ENCODE measurements at places on chromosomes 2 and 18. TPM values are rescaled to one million over a fixed set of nuclear protein-coding genes. Genes with fewer than 3 reads are reported as not detected.

DNA sequence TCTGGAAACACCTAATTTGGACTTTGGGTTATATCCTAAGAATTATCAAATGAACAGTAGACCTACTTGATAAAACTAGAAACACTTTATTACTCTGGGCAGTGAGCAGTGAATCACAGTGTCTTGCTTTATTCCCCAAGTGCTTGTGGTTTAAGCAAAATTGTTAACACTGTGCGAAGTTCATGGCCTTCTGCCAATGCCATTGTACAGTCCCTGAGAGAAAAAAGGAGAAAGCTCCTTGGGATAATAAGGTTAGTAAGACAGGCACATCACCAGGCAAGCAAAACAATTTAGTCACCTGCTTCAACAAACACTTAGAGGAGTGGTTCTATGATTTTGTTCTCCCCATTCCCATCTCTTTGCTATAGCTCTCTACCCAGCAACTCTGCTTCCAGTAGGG is 39.8 kb downstream of the ADCYAP1 start:
- no peak for DNase-seq

GRCh38 chr2:43142921-43143438 is 83.4 kb downstream of the ZFP36L2 start:
- DNase-seq = no peak

DNA sequence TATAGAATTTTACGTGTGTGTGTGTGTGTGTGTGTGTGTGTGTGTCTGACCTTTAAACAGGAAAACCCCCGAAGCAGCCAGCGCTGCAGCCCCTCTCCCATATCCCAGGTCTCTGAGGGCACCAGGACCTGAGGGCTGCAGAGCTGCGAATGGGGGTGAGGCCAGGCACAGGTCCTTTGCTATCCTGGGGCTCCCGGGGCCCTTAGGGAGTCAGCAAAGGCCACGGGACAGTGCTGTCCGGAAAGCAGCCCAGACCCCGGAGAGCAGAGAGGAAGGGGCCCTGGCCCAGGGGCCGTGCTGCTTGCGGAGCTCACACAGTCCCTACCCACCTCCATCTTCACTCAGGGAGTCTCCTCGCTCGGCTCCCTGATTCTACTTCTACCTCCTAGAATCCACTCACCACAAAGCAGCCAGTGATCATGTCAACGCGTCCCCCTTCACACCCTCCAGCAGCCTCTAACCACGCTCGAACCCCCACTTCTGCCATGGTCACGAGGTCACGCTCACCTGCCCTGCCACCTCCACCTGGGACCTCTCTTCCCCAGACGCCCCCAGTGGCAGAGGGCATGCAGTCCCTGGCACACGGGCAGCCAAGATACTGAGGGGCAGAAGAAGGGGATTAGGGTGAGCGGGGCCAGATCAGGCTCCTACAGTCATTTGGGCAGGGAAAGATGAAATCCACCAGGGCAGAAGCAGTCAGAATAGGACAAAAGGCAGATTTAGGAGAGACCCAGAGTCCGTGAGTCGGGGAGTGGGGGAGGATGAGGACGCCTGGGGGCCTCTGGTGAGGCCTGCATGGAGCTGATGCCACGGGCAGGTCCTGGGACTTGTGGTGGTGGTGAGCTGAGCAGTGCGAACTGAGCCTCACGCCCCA is 86.7 kb downstream of the USP40 start:
- DNase-seq = no peak

- DNase-seq = no peak
These were observed 4.6 kb upstream of the SEH1L start for GRCh38 chr18:12943215-12943614.

DNA sequence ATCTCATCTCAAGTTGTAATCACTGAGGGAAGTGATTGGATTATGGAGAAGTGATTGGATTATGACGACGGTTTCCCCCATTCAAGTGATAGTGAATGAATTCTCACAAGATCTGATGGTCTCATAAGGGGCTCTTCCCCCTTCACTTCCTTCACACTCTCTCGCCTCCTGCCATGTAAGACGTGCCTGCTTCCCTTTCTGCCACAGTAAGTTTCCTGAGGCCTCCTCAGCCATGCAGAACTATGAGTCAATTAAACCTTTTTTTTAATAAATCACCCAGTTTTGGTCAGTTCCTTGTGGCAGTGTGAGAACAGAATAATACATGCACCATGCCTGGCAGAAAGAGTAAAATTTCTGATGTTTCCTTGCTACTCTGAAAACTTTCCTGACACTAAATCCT is 36.6 kb downstream of the CEP68 start:
- DNase-seq = no peak

- no peak for DNase-seq
These were observed 65.2 kb upstream of the RAPH1 start for GRCh38 chr2:203600286-203600685.

GRCh38 chr2:40431600-40431955 is 20.3 kb downstream of the SLC8A1 start:
- DNase-seq = no peak

GRCh38 chr2:39512434-39512935 is 75.4 kb upstream of the MAP4K3 start:
- no peak for DNase-seq

GRCh38 chr2:25787020-25787419 is 91.3 kb downstream of the ASXL2 start:
- DNase-seq = no peak

DNA sequence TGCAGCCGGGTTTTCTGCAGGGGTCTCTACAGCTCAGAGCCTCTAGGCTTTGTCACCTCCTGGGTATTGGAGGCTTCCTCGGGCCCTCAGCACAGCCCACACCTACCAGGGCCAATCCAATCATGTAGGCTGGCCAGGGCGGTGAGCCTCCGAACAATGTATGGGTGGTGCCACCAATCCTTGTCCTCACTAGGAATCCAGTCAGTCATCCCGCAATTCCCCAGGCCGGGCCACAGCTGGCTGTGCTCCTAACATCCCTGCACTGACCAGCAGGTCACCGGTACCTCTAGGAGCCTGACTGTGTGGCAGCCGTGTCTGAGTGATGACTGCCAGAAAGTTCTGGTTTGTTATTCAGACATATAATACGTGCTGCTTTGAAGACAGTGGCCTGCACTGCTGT is 129.4 kb downstream of the SH3RF3 start:
- DNase-seq = no peak

GRCh38 chr2:105872830-105873229 is 128.1 kb downstream of the NCK2 start:
- no peak for DNase-seq

DNA sequence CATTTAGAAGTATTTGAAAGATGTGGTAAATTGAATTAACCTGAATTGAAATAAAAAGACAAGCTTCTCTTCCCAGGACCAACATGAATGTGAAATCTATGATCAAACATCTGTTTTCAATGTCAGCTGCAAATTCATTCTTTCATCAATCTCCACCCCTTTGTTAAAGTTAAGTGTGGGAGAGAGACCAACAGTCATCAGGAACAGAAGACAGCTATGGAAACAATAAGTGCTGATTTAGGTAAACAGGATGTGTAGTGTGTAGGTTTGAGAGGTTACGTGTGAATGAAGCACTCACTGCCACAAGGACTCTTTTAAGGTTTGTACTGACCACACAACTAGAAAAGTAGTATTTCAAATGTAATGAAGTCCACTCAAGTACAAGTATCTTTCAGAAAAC is 1659.8 kb upstream of the CELF4 start:
- DNase-seq = no peak

GRCh38 chr2:9033385-9034168 is 30.1 kb upstream of the MBOAT2 start:
- DNase-seq = no peak

DNA sequence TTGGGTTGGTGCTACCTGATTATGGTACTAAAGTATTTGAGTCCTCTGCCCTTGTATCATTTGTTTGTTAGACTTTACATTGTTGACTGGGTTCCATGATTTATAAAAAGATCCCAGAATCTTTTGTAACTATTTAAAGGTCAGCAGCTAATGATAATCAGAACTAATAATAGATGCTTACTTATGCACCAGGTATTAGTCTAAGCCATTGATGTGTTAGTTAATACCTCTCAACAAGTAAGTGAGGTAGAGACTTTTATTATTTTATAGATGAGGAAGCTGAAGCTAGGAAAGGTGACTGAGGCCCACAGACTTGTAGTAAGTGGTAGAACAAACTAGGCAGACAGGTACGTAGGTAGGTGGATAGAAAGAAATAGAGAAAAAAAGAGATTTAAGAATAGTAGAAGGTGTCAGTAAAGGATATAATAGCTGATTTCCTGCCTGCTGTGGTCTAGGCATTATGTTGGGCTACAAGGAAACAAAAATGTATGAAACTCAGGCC is 68.1 kb downstream of the CRIM1 start:
- DNase-seq = no peak

DNA sequence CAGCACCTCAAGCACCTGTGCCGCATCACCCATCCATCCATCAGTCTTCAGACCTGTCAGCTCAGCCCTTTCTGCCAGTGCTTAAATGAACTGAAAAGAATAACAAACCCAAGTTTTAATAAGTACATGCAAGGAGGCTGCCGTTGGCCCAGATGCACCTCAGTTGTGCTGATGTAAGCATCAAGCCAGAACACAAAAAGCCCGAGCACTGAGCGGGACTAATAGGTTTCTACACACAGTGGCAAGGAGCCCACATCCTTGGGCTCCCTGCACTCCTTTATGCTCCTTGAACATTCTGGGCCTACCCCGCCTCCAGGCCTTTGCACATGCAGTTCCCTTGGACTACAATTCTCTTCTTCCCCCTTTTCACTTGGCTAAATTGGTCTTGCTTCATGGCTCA is 165.6 kb downstream of the ALK start:
- DNase-seq = no peak

GRCh38 chr18:70319187-70319586 is 30.3 kb downstream of the SOCS6 start:
- DNase-seq = no peak

- no peak for DNase-seq
These were observed 7.8 kb upstream of the PRKAG3 start for GRCh38 chr2:218839430-218839829.

DNA sequence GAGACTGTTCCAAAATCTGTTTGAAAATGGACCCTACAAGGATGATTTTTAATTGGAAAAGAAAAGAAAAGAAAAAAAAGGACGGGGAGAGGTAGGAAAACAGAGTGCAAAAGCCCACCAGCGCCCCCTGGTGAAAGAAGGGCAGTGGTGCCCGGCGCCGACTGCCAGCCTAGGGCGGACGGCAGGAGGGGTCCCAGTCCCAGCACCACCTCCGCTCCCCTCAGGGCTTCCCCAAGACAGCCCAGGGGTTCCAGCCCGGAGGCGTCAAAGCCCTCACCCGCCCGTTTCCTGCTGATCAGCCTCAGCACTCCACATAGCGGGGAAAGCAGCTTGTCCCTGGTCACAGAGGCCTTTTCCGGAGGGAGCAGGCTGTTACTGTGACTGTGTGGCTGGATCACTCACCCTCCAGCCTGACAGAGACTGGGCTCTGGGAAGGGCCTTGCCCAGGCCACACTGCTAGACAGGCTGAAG is 213.9 kb downstream of the TFCP2L1 start:
- no peak for DNase-seq

DNA sequence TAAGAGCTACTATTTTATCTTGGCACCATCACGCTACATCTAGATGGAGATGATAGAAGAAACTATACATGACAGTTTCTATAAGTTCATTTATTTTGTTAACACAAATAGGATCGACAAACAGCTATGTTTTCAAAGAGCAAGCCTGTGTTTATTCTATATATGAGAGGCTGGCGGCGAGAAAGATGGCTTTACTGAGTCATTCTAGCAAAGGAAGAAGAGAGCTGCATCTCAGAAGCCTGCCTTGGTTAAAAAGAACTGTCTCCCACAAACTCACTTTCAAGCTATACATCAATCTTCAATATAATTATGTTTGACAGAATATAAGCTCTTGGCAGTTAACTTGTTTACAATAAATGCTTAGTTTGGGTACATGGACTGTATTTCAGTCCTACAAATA is 13.0 kb downstream of the SATB2 start:
- DNase-seq = no peak

DNA sequence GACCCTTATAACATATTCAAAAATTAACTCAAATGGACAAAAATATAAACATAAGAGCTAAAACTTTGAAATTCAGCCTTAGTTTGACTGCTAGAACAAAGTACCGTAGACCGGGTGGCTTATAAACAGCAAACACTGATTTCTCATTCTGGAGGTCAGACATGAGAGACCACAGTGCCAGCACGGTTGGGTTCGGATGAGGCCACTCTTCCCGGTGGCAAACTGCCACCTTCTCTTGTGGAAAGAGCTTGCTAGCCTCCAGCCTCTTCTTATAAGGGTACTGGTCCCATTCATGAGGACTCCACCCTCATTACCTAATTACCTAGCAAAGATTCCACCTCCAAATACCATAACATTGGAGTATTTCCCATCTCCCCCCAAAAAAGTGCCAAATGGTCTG is 91.3 kb downstream of the FAM210A start:
- no peak for DNase-seq

DNA sequence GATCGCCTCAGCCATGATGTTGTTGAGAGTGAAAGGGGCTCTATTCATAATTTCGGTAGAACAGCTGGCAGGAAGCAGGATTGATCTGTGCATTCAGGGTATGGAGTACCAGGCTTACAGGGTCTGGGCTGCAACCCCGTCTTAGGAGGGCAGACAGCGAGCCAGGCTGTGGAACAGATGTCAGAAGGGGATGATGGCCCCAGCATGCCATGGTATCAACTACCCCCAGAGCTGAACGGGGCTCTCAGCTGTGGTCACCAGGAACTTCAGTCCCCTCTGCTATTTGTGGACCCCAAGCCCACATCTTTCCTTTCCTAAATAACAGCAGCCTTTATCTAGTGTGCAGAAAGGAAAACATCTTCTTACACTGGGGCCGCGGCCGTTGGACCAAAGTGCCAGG is 422.2 kb upstream of the SALL3 start:
- DNase-seq = no peak

DNA sequence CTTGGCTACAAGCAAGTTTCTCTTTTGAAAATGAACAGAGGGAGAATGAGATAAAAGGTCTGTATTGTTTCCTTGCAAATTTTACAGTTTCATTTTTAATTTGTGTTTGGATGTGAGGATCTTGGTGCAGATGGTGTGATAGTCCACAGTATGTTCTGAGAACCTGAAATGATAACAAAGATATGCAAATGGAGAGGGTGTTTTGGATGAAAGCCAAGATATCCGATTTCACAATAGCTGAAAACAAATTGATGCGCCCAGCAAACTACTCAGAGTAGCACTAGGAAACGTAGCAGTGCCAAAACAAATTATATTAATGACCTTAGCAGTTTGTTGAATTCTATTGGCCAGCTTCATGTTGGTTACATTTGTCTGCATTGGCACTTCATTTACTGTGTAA is 683.5 kb downstream of the TMEM182 start:
- DNase-seq = no peak

- DNase-seq = no peak
These were observed 228.3 kb downstream of the SRBD1 start for GRCh38 chr2:45382744-45383143.

GRCh38 chr2:150621526-150622213 is 134.2 kb upstream of the RND3 start:
- no peak for DNase-seq

- no peak for DNase-seq
These were observed 78.8 kb upstream of the PELI1 start for GRCh38 chr2:64223055-64223454.

RIT2 gene
- not detected for total RNA-seq

CTNNA2 gene
- not detected for total RNA-seq

ZSWIM2 gene
- not detected for total RNA-seq

ITGA4 gene
- 255 TPM for total RNA-seq

EVX2 gene
- not detected for total RNA-seq

EFHD1 gene
- 2.2 TPM for total RNA-seq

IRS1 gene
- 8.7 TPM for total RNA-seq

MALL gene
- total RNA-seq = 0.39 TPM

SLC19A3 gene
- total RNA-seq = not detected

GKN1 gene
- not detected for total RNA-seq

RAPH1 gene
- total RNA-seq = 2.3 TPM
